ENCODE measurements at places on chromosomes 4 and X. TPM values are rescaled to one million over a fixed set of nuclear protein-coding genes. Genes with fewer than 3 reads are reported as not detected.

Gene TCEAL9
- 0.80 TPM for total RNA-seq

Gene GPC4
- not detected for total RNA-seq

Gene PLXNB3
- total RNA-seq, result 1.5 TPM

Gene PNMA3
- total RNA-seq, result 0.32 TPM

Gene UGT2B11
- not detected for total RNA-seq

Gene USO1
- 44.7 TPM for total RNA-seq

DNA sequence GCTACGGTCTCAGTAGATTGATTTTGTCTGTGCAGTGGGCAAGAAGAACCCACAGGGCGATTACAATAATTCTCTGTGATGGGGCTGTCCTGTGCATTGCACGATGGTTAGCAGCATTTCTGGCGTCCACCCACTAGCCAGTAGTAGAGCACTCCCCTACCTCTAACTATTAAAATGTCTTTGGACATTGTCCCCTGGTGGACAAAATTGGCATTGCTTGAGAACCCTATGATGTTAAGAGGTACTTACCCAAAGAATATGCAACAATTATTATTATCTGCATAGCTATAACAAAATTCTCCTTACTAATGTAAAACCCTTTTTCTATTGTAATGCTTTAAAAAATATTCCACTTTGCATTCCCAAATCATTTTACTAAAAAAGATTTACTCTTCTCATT, 109.5 kb upstream of the VCX3A start:
- no peak for DNase-seq

- no peak for DNase-seq
Measured at GRCh38 chr4:56127716-56128115, 179.0 kb downstream of the CEP135 start.

DNA sequence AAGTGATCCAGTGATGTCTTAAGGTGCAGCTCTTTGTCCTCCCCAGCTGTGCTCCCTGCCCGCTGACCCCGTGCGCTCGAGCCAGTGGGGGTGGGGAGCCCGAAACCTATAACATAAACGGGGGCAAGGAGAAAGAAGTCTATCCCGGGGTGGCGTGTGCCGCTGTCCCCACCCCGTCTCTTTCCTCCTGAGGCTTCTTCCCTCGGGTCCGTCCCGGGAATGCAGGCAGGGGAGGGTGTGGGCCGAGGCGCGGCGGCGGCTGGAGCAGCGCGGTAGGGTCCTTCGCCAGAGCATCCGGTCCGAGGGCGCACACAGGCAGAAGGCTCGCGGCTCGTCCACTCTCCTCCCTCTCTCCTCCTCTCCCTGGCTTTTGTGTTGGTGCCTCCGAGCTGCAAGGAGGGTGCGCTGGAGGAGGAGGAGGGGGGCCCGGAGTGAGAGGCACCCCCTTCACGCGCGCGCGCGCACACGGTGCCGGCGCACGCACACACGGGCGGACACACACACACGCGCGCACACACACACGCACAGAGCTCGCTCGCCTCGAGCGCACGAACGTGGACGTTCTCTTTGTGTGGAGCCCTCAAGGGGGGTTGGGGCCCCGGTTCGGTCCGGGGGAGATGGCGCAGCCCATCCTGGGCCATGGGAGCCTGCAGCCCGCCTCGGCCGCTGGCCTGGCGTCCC, at the start of gene RAB33A:
TSS of gene RAB33A (plus strand) at position 517 of the 681 bp plus-strand sequence. CDS start at position 618, 101 bp downstream.
- peak; percentile 10 for DNase-seq

GRCh38 chr4:31379364-31379763, 659.2 kb downstream of the PCDH7 start:
- no peak for DNase-seq

DNA sequence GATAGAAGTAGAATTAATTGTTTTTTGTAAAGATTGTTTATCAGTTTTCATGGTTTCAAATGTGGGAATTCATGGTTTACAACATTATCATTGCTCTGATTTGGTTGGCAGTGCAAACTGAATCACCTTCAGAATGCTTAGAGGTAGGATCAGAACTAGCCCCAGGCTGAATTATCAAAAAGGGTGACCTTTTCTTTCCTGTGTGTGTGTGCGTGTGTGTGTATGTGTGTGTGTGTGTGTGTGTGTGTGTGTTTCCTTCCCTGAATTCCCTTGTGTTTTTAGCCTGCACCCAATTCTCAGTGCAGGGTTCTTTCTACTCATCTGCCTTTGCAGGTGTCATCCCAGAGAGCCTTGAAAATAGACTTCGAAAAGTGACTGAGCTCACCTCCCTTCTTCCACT, 125.0 kb downstream of the BMPR1B start:
- no peak for DNase-seq

- no peak for DNase-seq
Measured at GRCh38 chr4:176377780-176378179, 58.0 kb downstream of the SPCS3 start.

DNA sequence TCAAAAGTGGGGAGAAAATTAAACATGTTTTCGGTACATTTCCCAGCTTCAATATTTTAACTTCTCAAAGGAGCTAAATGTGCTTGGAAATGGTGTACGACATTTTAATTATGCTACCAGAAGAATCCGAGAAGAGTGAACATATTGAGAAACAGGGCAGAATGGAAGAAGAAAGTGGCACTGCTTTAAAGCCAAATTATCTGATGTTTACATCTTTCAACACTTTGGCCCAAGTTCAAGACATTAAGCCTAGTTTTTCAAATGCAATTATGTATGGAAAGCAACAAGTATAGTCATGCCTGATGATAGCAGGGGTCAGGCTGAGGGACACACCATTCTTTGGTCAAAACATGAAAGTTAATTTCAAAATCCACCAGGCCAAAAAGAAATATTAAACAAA, 577.9 kb upstream of the ZFP42 start:
- no peak for DNase-seq

- no peak for DNase-seq
Measured at GRCh38 chr4:149347139-149347538, 468.5 kb downstream of the IQCM start.

GRCh38 chr4:76568262-76568661, 133.2 kb downstream of the SHROOM3 start:
- DNase-seq, result no peak

DNA sequence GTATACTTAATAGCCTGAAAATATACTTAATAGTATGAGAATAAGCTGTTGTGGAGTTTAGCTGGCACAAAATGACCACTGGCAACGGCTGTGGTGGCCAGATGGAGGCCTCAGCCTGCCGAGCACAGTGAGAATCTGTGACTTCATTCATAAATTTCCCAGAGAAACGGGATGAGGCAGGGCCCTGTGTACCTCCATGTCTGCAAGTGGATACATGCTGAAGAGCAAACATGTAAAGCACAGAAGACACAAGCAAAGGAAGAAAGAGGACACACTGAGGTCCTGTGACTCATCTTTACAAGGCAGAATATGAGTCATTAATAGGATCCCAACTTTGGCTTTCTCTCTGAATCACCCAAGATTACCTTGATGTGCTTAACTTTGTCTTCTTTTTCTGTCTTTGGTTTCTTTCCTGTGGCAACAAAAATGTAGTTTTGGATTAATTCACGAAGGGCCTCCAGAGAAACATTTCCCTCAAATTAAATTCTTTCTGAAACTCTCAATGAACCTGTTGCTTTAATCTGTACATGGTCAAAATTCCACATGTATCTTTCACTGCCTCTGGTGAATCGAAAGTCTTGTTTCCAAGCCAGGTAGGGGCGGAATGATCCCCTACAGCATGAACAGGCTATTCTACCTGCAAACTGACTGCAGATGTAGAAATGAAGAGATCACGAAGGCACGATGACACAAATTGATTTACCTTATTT, 56.4 kb downstream of the IRF2 start:
- peak; percentile 23 for DNase-seq

GRCh38 chr4:3338976-3339531, 46.2 kb downstream of the RGS12 start:
- no peak for DNase-seq

GRCh38 chrX:10109695-10110094, 47.1 kb upstream of the CLCN4 start:
- no peak for DNase-seq

- DNase-seq, result peak; percentile 53
Measured at GRCh38 chrX:124239911-124240310, 92.5 kb upstream of the TEX13D start.

Measured in activated naive CD4-positive, alpha-beta T cell treated with anti-CD3 and anti-CD28 coated beads, Interleukin-2, amount 50 U/mL, for 72 hours (primary cell).